ENCODE measurements at places on chromosomes 7 and 10.

DNA sequence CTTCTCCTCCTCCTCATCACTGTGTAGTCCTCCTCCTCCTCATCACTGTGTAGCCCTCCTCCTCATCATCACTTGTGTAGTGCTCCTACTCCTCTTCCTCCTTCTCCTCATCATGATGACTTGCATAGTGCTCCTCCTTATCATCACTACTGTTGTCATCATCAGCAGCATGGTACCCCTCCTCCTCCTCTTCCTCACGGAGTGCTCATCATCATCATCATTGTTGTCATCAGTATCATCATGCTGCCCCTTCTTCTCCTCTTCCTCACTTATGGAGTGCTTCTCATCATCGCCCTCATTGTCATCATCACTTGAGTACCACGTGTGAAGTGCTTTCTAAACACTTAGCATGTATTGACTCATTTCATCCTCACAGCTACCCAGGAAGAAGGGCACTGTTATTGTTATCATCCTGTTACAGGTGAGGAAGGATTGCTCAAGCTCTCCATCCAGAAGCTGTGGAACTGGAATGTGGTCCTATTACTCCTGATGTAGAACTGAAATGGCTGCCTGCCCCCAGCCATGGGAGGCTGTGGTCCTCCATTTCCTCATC lies 122.8 kb upstream of the SHH start:
- DNase-seq, result no peak

- no peak for DNase-seq
Observed at GRCh38 chr7:101625031-101625791, 3.9 kb downstream of the MYL10 start.

DNA sequence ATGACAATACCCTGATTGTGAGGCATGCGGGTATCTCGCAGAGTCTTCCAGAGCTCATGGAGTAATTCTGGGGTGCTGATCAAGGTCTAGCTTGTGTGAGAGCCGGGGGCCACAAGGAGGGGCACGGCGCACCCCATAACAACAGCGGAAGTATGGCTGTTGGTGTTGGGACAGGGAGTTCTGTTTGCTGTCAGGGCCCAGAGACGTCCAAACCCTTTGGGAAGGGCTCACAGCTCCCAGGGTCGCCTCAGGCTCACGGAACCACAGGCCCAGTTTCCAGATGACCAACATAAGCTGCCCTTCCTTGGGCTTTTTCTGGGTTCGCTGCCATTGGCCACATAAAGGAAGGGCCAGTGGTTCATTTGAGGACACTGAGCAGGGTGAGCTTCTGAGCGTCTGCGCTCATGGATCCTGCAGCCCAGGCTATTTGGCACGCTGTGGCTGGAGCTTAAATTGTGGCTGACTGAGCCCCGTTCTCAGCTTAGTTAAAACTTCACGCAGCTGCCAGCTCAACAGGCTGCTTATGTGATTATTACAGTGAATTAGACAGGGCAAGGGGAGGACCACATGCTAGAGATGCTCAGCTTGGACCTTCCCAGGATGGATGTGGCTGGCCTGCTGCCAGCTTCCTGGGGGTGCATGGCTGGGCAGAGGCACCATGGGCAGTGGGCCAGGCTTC lies 92.3 kb downstream of the DNAJB6 start:
- no peak for DNase-seq

- DNase-seq, result no peak
Observed at GRCh38 chr7:155201325-155202087, 96.2 kb upstream of the INSIG1 start.

GRCh38 chr10:9766762-9767161 lies 1250.9 kb upstream of the CELF2 start:
- DNase-seq, result no peak

GRCh38 chr7:121401896-121402295 lies 5.8 kb upstream of the FAM3C start:
- no peak for DNase-seq

DNA sequence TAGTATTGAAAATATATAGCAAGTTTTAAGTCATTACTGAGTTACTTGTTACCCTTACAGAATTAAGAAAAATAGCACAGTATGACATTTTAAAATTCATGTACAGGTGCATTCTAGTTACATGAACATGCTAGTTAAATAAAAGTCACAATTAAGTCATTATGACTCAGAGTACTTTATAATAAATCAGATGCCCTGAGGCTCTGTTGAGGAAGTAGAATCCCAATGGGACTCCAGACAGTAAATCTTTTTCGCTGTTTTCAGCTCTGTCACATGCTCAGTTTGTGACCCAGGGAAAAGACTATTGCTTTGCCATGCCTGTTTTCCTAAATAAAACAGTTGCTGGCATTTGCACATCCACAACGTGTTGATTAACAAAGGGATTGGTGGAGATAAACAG lies 21.0 kb downstream of the NUDT13 start:
- no peak for DNase-seq

DNA sequence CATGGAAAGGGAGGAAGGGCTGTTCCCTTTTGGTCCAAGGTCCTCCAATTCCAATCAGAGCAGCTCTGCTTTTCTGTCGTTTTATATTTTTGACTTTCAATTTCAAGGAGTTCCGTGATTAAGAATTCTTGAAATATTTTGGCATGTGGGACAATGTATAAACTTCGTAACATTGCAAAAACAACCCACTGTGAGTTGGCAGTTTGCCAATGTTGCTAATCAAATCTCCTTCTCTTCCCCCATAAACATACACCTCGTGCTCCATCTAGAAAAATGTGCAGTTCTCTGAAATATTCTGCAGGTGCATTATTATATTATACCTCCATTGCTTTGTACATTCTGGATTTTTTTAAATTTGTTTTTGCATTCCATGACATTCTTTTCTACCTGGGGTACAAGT lies 49.8 kb downstream of the POU6F2 start:
- DNase-seq, result no peak

DNA sequence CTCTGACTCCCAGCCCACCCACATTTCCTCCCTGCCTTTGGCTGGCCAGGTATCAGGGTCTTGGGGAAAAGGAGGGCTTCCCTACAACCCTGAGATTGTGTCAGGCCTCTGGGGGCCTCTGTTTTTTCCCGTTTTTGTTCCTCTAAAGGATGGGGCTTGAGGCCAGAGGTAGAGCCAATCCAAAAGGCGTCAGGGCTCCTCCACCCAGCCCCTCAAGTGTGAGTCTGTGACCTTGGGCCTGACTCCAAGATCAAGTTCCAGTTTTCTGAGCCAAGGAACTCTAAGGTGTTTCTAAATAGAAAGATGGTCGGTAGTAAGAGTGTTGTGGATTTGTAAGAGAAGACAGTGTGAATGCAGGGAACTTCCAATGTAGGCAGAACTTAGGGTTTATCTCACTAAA lies 6.6 kb downstream of the EEPD1 start:
- DNase-seq, result no peak

DNA sequence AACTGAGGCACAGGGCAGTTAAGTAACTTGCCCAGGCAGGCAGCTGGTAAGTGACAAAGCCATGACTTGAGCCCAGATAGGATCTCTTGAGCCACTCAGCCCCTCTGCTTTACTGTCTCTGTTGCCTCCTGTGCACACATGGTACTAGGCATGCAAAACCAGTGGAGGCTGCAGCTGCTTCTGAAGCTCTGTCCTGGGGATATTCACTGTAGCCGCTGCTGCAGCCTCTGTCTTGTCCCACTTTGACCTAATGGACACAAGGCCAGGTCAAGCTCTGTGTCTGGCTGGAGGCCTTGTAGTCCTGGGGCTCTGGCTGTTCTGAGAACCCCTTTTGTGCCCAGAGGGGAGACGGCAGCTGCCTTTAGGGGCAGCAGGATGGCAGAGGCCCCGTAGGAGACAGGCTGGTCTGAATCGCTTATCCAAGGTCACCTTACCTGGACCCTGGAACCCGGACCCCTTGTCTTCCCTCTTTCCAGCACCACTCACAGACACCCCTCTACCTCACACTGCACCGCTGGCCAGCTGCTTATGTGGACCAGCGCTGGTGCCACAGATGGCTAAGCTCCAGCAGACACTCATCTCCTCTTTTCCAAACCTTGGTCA lies 57.6 kb downstream of the TSPAN15 start:
- DNase-seq, result no peak

DNA sequence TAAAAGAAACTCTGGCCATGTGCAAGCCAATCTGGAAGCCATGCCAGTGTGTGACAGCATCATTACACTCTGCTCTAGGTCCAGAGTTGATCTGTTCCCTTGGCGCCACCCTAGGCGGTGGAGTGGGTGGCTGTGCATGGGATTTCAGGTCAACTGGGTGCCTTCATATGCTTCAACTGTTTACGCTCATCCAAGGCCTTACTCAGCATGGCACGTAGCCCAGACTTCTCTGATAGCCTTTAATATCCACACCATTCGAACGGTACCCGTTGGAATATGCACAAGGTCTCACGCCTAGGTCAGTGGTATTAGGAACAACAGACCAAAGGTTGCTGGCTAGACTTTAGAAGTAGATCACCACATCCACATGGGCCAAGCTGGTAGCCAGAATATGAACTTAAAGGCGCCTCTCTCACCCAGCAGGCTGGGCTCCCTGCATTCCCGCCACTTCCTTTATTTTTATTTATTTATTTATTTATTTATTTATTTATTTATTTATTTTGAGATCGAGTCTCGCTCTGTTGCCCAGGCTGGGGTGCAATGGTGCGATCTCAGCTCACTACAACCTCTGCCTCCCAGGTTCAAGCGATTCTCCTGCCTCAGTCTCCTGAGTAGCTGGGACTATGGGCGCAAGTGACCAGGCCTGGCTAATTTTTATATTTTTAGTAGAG lies 18.7 kb upstream of the ACHE start:
- no peak for DNase-seq

- no peak for DNase-seq
Observed at GRCh38 chr10:28314211-28314610, 11.3 kb upstream of the MPP7 start.

- DNase-seq, result no peak
Observed at GRCh38 chr7:92665926-92666325, 75.7 kb upstream of the FAM133B start.

Data from activated T-cell treated with anti-CD3 and anti-CD28 coated beads for 4 hours (primary cell).